Progenitor cell of endocrine pancreas (in vitro differentiated cells): ENCODE measurements at places on chromosomes 12 and 14.

GRCh38 chr12:19483727-19484126 lies 44.4 kb downstream of the AEBP2 start:
- DNase-seq, result no peak

DNA sequence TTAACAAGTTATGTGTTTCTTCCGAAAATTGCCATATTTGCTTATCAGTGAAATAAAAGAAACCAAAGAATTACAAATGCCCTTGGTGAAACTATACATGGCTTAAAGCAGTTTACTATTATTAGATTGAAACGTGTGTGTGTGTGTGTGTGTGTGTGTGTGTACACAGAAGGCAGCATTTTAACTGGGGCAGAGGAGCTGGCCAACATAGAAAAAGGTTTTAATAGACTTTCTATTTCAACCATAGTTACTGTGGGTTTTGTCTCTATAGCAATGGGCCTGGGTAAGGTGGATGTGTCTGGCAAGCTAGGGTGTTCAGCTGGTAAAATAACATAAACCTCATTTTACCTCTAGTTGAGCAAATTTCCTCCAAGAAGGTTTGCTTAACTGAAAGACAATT lies 6.5 kb downstream of the PRICKLE1 start:
- no peak for DNase-seq

GRCh38 chr12:100646896-100647295 lies 73.4 kb downstream of the GAS2L3 start:
- no peak for DNase-seq

DNA sequence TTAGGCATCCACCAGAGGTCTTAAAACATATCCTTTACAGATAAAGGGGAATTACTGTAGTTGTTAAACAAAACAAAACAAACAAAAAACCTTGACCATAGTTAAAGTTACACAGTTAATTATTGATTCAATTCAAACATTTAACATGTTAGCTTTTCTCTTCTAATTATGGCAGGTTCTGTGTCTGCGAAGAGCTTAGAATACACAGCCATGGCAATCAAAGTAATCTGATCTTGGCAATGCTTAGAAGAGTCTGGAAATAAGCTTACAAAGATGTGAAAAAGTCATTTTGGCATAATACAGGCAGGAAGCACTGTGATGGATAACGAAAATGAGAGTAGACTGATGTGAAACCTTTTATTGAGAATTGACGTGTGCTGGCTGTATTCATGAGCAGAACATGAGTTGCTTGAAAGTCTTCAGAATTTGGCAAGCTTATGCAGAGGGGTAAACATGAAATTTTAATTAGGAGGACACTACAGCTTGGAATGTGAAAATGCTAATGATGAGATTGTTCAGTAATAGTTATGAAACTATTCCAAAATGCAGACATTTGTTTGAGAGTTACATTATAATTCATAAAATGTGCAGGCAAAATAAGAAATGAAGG lies 629.6 kb downstream of the FSCB start:
- no peak for DNase-seq

DNA sequence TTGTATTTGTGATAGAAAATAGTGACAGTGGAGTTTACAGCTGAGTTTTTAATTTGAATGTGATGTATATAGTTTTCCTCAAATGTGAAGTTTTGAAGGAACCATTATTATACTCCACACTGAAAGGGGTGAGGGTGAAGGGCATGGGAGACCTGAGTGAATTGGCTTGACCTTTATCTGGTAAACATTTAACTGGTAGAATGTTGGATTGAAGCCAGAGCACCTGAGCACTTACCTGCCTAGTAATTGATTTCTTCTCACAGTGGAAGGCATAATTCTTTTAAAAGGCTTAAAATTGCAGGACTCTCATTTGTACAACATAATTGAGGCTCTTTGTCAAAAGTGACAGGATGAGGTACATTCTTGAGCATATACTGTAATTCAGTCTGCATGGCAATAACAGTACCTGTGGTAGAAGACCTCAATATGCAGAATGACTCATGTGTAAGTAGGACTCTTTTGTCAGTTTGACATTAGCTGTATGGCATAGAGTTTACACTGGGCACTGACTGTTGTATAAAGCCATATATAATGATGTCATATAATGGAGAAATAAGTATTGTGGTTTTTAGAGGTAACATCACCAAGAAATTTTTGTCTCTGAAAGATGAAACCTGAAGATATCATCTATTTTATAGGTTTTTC lies 309.6 kb downstream of the TMTC2 start:
- no peak for DNase-seq

DNA sequence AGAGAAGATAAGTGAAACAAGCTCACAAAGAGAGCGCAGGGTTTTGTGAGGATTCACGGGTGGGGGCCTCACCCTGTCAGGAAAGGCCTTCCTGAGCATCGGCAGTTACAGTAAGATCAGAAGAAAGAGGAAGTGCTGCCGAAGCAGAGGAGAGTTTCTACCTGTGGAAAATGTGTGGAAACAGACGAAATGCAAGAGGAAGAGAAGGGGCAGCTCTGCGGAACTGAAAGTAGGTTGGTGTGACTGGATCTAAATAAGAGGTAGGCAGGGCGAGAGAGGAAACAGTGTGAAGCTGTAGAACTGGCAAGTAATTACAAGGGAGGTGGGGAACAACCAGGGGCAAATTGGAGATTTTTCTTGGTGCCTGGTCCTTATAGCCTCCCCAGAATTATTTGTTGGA lies 2.6 kb downstream of the GPR68 start:
- no peak for DNase-seq
